Activated B cell treated with CpG ODN at 0.5 μM for 24 hours (primary cell): ENCODE measurements at places on chromosomes 2 and 18. TPM values are rescaled to one million over a fixed set of nuclear protein-coding genes. Genes with fewer than 3 reads are reported as not detected.

- DNase-seq, result no peak
Observed at GRCh38 chr18:45056926-45057325, 376.2 kb downstream of the SETBP1 start.

The SULT1C4 gene
- not detected in 2 replicates for total RNA-seq

The CD8A gene
- 0.18 and 0.24 TPM in 2 replicates for total RNA-seq

DNA sequence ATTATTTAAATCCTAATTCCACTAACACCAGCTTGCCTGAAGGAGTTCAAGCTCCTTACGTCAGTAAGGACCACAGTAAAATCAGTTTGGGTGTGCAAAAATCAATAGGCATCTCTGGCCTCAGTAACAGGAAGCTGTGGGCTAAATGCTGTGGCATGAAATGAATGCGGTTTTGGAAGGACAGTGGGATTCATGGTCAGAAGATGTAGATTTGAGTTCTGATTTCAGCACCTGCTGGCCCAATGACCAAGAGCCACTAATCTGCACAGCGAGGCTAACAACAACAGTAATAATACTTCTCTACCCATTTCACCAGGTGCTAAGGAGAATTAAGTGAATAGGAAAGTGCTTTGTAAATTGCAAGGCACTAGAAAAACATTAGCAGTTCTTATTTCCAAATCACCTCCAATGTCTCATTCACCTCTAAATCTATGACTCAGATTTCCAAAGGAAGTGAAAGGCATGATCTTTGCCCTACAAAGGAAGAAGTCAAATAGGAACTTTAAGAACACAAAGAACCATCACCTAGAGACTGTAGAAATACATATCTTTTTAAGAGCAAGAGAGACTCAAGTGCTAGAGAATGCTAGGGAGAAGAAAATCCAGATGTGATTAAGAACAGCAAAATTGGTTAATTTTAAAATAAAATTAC is 172.6 kb downstream of the ANKRD44 start:
- no peak for DNase-seq

The IL1B gene
- total RNA-seq, result 0.53 and 0.71 TPM in 2 replicates

DNA sequence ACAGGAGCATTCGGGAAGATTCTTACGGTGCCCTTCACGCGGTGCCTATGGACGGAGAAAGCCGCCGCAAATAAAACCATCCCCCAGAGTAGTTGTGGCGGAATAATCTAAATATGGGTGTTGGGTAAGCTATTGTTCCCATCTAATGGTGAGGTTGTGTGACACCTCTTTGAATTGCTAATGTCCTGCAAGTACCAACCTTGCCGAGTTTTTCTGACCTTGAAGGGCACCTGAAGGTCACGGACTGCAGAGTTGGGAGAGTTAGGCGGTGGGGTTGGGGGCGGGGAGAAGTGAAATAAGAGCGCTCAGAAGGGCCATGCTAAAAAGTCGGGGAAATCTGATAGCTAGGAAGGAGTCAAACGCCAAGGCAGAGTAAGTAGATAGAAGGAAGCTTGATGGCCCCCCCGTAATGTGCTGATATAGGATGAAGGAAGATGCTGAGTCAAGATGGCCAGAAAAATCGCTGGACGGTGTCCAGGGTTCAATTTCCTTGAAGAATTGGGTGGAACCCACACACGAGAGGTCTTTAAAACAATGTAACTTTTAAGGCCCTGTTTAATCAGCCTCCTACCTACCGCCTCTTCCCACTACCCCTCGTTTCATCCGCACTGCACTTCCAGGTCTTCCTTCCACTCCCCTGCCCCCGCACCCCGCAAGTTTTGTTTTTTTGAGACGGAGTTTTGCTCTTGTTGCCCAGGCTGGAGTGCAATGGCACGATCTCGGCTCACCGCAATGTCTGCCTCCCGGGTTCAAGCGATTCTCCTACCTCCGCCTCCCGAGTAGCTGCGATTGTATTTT is 600 bp downstream of the KATNAL2 start:
- no peak for DNase-seq

DNA sequence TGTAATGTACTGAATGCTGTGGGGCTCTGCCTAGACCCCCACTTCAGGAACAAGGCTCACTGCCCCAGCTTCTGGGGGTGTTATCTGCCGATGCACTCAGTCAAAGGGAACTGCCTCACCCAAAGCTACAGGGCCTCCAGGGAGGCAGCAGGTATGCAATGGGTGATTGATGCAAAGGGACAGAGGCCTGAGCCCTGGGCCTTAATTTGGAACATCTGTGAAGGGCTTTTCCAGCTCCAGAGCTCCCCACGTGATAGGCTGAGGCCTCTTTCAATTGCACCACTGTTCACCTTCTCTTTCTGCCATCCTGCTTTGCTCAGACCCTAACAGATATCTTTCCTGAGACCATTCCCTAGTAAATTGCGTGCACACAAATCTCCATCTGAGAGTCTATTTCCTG is 131.0 kb downstream of the ATL2 start:
- DNase-seq, result no peak

DNA sequence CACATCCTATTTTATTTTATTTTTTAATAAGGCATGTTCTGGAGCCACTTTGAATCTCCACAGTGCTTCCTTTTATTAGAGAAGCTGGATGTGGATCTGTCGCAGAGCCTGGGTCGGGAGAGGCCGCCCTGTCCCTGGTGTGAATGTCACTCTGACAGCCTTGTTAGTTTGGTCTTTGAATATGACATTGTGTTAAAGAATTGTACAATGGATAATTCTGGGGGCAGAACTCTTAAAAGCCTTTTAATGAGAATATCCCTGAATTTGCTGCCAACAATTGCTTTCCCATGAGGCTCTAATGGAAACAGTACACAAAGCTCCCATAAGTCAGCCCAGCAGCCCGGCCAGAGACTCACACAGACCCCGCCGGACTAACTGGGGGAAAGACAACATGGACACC is 82.4 kb downstream of the MTCL1 start:
- no peak for DNase-seq

DNA sequence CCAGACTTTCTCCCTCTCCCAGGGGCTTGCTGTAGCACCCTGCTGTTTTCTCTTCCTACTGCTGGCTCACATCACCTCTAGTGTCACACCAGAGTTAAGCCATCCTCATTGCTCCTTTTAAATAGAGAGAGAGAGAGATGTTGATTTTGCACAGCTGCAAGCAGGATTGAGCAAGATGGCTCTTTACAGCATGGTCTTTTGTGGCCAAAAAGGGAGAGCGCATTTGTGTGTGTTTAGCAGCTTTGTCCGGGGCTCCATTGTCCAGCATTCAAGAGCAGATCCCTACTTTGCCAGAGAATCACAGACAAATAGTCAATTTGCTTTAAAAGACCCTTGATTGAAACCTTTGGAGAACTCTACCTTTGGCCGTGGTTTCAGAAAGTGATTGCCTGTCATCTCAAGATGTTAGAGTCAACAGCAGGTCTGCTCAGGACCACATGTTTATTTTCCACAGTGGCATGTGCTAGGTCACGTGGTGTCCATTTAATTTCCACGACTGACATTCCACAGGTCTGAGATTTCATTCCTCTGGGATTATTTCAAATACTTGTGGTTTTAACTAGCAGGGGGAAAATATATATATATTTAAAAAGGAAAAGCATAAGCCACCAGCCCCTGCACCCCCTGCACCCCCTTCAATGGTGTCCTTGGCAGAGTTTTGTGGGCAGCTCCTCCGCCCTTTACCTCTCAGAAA is 359.9 kb upstream of the SLC14A2 start:
- no peak for DNase-seq

The ASXL3 gene
- total RNA-seq, result not detected in 2 replicates

- no peak for DNase-seq
Observed at GRCh38 chr2:227613272-227613660, 1.4 kb downstream of the SCYGR3 start.

DNA sequence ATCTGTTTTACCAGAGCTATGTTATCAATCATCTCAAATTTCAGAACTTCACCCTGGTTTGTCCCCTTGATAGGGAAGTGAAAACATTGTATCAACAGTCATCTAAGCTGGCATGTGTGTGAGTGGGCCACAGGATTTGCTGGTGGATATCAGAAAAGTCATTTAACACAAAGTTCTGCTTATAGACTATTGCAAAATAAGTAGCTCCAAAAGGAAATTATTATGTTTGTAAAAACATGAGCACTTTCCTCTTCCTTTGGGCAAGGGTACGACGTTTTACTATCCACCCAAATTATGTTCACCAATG is 20.7 kb upstream of the COPS8 start:
- DNase-seq, result no peak

GRCh38 chr2:157872791-157873190 is 3.3 kb downstream of the ACVR1 start:
- DNase-seq, result no peak

DNA sequence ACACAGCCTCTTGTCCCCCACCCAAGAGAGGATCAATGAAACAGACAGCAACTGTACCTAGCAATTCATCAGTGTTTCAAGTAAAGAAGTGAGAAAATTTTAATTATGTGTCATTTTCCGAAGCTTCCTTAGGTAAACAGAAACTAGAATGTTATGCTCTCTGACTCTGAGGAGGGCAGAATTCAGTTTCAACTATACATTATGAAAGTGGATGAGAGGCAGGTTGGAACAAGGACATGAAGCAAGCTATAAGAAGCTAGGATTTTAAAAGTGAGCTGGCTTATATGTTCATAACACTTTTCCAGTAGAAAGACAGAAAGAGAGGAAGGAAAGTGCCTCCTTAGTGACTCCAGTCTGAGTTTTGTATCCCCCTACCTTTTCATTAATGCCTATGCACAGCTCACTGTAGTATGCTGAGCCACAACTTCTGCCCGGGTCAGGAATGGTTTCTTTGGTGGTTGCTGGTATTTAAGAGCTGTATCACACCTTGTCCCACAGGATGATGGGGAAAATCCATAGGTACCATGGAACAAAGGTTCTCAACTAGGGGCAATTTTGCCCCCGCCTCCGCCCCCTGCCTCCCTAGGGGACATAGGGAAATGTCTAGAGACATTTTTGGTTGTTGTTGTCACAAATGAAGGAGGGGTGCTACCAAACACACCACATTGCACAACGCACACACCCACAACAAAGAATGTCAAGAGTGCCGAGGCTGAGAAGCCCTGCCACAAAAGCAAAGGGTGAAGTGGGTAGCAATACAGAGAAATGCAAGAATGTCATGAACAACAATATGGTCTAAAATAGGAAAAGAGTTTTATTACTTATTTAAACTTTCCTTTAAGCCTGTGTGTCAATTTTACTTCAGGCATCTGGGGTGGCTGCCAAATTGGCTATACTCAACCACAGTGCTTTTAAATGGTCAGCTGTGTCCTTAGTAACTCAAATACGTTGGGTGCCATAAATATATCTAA is 161.0 kb upstream of the ZFP36L2 start:
- no peak for DNase-seq

The AP1S3 gene
- total RNA-seq, result 46.0 and 46.3 TPM in 2 replicates

GRCh38 chr2:174166261-174166660 is 82.1 kb downstream of the OLA1 start:
- no peak for DNase-seq

DNA sequence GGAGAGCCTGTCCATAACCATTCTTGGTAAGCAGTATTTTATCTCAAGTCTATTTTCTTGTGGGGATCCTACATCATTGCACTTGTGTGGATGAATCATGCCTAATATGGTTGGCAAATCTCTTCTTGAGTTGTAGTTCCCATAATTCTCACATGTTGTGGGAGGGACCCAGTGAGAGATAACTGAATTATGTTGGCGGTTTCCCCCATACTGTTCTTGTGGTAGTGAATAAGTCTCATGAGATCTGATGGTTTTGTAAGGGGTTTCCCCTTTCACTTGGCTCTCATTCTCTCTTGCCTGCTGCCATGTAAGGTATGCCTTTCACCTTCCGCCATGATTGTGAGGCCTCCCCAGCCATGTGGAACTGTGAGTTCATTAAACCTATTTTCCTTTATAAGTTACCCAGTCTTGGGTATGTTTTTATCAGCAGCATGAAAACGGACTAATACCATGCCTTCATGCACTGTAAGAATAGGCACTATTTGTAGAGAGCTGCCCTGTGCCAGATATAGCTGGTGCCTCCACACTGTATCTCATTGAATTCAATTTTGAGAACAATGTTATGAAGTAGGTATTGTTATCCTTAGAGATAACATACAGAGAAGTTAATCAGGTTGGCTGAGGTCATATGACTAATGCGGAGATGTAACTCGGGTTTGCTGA is 148.3 kb downstream of the PLCL1 start:
- DNase-seq, result no peak

DNA sequence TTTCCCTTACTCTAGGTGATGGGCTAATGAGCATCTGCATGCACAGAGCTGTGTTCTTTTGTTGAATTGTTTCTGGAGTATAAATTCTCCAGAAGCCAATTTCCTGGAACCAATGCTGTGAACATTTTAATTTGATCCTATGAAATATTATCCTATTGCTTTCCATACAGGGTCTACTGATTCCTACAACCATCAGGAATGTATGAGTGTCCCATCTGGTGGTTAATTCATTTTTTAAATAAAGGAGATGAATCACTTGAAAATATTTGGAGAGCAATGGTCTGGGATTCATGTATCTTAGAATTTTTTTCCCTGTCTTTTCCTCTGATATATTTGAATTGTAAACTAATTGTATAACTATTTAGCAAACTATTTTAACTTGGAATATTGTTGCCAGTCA is 14.0 kb downstream of the KIF5C start:
- no peak for DNase-seq

GRCh38 chr2:212640428-212640827 is 101.8 kb upstream of the ERBB4 start:
- DNase-seq, result no peak

The RAX gene
- not detected in 2 replicates for total RNA-seq

The LDLRAD4 gene
- 66.9 and 70.1 TPM in 2 replicates for total RNA-seq

- DNase-seq, result no peak
Observed at GRCh38 chr2:8819194-8819593, 18.2 kb downstream of the KIDINS220 start.

DNA sequence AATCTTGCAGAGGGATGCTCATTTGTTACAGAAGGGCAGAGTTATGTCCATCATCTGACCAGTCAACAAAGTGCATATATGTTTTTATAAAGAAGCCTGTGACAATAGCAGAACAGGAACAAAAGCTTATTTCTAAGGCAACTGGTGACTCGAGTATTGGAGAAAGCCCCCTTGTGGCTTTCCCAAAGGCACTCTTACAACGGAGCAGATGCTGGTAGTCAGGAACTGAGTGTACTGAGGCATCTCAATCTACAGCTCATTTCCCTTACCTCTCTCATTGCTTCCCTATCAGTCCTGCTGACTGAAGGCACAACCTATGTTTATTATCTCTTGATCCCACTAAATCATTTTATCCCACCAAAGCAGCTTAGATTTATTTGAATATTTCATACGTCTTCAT is 557.1 kb upstream of the CHAC2 start:
- no peak for DNase-seq

GRCh38 chr2:112026509-112026908 is 28.6 kb upstream of the TMEM87B start:
- no peak for DNase-seq

The CCDC74A gene
- total RNA-seq, result 0.71 and 1.1 TPM in 2 replicates

- no peak for DNase-seq
Observed at GRCh38 chr2:229921101-229921891, 513 bp downstream of the TRIP12 start.

DNA sequence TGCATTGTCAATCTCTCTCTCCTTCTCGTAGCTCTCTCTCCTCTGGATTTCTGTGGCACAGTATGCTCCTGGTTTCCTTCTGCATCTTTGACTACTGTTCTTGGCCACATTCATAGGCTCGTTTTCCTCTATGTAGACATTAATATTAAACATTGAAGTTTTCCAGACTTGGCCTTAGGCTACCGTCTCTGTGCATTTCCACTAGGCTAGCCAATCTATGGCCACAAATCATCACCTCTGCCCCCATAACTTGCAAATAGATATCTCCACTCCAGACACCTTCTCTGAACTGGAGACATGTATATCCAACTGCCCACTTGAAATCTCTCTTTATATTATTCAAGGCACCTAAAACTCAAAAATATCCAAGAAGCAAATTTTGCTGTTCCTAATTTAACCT is 768.5 kb downstream of the TSN start:
- no peak for DNase-seq
